ENCODE measurements at places on chromosomes 2 and 18.

- no peak for DNase-seq
These were observed 198.6 kb downstream of the TFCP2L1 start for GRCh38 chr2:121086450-121086849.

DNA sequence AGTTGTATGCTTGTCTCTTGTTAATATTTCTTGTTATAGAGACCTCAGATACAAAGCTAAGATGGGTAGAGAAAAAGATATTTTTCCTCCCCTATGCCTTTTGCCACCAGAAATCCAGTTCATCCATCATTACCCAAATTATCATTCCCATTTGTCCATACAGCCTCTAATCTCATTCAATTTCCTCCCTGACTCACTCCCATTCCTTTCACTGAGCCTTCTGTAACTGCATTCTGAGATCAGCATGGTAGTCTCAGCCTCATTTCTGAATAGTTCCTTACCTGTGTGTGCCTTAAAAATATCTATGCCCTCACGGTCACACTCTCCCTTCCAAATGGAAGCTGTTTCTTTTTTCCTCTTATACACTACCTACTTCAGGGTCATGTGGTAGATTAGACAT is 15.7 kb upstream of the PIK3C3 start:
- no peak for DNase-seq

DNA sequence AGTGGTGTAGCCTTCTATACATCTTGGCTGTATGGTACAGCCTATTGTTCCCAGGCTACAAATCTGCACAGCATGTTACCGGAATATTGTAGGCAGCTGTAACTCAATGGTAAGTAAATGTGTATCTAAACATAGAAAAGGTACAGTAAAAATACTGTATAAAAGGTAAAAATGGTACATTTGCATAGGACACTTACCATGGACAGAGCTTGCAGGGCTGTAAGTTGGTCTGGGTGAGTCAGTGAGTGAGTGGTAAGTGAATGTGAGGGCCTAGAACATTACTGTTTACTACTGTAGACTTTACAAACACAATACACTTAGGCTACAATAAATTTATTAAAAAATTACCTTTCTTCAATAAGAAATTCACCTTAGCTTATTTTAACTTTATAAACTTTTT is 3.7 kb upstream of the MRPS9 start:
- DNase-seq: no peak

DNA sequence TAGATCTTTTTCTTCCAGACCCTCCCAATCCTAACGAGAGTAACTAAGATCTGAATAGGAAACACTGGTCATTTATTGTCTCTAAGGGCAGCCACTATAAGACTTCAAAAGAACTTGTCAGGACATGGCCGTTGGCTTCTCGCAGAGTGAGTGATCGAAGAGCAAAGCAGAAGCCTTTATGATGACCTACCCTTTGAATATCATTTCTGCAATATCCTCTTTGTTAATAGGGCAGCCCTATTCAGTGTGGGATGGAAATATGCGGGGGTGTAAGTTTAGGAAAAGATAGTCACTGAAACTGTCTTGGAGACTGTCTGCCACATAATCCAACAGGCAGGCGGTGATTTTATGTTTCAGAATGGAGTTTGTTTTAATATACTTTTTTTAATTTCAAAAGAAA is 70.9 kb downstream of the FBXO36 start:
- no peak for DNase-seq

- DNase-seq: no peak
These were observed 12.6 kb downstream of the NOP58 start for GRCh38 chr2:202278036-202278760.

GRCh38 chr18:51437280-51438271 is 240.1 kb upstream of the MEX3C start:
- no peak for DNase-seq

GRCh38 chr2:37742286-37742685 is 70.8 kb upstream of the CDC42EP3 start:
- DNase-seq: no peak

- DNase-seq: no peak
These were observed 373.4 kb downstream of the METTL4 start for GRCh38 chr18:2197946-2198345.

DNA sequence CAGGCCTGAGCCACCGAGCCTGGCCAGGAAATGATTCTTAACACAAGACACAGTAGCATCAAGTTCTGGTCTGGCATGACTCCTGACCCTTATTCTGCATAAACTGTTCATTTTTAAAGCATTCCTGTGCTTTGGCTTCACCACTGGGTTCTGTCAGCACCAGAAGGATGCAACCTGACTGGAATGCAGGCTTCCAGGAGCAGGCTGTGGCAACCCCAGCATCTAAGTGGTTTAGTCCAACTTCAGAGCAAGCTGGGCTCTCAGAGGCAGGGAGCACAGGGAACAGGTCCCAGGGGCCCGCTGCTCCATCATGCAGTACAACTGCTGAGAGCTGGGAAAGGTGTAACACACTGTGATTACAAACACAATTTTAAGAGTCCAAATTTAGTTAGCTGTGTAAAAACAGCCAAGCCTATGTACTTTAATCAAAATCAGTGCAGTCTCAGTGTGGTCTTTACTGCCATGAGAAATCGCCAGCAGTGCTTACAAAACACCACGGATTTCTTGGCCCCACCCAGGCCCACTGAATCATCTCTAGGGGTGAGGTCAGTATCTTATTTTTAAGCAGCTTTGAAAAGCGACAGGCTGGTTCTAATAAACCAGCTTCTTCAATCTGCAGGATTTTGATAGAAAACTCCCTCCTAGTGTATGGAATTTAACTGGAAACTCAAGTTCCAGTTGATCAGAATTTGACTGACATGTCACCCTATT is 44.4 kb upstream of the TMEM182 start:
- no peak for DNase-seq

- no peak for DNase-seq
These were observed 412.3 kb downstream of the RNF144A start for GRCh38 chr2:7329465-7329864.

DNA sequence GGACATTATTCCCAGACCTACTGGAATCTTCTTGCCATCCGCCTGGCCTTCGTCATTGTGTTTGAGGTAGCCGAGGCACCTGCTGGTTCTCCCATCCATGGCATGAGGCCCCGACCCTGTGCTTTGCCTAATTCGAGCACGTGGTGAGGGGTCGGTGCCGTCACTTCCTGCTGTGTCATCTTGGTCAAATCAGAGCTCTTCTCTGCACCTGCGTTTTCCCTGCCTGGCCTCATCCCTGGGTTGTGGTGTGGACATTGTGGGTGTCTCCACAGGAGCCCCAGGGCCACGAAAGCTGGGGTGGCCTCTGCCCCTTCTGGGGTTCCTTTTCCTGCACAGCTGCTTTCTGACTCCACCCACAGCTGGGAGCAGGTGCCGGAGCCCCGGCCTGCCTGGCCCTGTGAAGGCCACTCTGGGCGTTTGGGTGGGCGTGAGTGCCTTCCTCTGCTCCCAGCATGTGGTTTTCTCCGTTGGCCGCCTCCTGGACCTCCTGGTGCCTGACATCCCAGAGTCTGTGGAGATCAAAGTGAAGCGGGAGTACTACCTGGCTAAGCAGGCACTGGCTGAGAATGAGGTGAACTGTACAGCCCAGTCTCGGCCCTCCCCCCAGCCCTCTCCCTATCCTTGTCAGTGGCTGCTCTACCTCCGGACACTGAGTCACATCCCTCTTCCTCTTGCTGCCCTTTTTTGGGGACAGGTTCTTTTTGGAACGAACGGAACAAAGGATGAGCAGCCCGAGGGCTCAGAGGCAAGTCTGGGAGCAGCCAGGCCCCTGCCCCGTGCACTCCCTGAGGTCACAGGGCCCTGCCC is 34.9 kb downstream of the ANO7 start:
- no peak for DNase-seq

- no peak for DNase-seq
These were observed 21.5 kb downstream of the NAB1 start for GRCh38 chr2:190670182-190670946.

- DNase-seq: no peak
These were observed 7.9 kb upstream of the TET3 start for GRCh38 chr2:73976803-73977202.

GRCh38 chr18:47847635-47848034 is 82.8 kb downstream of the SMAD2 start:
- DNase-seq: no peak

- DNase-seq: no peak
These were observed 69.1 kb upstream of the NFATC1 start for GRCh38 chr18:79326413-79327198.

- no peak for DNase-seq
These were observed 117.6 kb upstream of the FOSL2 start for GRCh38 chr2:28274911-28275685.

DNA sequence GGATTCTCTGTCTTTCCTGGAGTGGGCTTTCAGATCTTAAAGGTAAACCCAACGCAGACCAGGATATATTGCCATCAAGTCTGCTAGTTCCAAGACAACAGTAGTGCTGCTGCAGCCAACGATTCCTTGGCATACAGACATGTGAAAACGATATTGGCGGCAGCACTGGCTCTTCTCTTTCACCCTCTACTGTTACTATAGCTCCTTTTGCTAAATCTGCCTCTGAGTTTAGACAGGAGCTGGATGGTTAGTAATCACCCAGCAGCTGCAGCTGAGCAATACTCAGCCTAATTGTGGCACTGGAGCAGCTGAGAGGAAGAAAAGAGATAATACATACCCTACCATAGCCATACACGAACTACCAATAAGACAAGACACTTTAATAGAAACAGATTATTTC is 4.0 kb downstream of the YES1 start:
- DNase-seq: no peak

All from stimulated activated CD8-positive, alpha-beta memory T cell treated with anti-CD3 and anti-CD28 coated beads, Interleukin-4, amount 100 ng/mL, for 24 hours (primary cell).